ENCODE measurements at places on chromosomes 3 and 15.

DNA sequence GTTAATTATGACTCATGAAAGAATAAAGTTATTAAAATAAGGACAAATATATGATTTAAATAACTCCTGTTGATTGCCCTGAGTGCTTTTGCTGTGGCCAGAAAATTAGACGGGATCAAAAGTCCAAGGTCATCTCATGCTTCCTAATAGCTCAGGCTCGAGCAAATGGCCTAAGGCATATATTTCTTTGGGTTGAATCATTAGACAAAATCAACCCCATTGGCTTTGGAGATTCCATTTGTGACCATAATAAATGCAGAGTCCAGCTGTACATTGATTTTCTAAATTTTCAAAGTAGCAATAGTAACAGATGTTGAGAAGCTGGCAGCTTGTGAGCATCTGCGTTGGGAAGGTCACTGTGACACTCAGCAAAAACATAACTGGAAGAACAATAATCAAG, 464.5 kb upstream of the TGFBR2 start:
- no peak for DNase-seq

GRCh38 chr15:74622758-74623157, 7.1 kb downstream of the CLK3 start:
- DNase-seq, result no peak

GRCh38 chr3:49076646-49077045, 17.2 kb downstream of the QRICH1 start:
- no peak for DNase-seq

- no peak for DNase-seq
Measured at GRCh38 chr3:179769411-179770247, 116.8 kb downstream of the USP13 start.

DNA sequence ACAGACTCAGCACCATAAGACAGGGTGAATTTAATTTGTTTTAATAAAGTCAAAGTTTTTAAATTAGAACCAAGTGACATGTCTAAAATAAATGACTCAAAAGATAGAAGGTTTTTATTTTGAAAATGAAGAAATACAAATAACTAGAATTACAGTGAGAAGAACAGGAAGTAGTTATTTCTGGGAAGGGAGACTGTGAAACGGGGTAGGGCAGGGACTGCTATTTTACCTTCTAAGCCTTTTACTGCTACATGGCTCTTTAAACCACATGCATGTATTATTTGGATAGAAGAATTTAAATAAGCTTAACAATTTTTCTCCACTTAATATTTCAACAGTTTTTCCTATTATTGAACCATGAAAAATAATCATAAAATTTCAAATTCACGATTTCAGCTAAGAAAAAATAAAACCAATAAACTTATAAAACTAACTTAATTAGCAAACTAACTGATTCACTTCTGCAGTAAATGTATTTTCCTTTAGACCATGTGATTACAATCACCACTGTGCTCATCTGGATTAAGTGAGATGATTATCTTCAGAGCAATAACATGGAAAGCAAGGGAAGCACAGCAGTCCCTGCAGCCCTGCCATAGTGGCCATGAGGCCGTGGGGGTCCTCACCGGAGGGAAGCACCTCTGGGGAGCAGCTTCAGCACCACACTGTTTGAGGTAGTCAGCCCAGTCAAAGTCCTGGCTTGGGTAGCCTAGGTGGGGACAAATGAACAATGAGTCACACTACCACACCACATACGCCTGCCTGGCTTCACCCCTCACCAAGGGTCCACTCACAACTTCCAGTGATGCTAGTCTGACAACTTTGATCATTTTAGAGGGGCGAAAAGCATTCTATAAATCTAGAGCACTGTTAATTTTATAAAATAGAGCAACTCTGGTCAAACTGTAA, 28.3 kb upstream of the STIMATE start:
- DNase-seq, result no peak

DNA sequence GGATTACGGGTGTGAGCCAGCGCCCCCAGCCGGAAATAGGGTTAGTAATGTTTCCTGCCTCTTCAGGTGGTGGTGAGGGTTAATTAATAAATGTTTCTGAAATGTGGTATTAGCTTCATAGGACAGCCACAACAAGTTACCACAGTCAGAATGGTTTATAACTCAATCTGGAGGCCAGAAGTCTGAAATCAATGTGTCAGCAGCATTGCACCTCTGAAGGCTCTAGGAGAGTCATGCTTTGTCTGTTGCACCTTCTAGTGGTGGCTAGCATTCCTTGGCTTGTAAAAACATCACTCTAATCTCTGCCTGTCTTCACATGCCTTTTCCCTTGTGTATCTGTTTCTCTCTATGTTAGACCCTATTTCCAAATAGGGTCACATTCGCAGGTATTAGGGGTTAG, 7.8 kb upstream of the RPSA start:
- DNase-seq, result no peak

DNA sequence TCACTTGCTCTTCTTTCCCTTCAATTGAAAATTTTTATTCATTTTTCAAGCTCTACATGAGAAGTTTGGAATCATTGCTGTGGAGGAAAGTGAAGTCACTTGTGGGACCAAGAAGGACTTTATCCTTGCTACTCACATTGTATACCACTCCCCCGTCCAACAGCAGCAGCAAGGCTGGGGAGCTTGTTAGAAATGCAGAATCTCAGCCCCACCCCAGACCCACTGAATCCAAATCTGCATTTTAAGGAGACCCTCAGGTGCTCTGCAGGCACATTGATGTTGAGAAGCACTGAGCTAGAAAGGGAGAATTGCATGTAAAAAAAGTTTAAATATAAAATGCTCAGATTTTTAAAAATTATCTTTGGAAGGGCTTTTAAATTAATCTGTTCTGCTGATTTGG, 202.3 kb upstream of the MRPL3 start:
- DNase-seq, result no peak

DNA sequence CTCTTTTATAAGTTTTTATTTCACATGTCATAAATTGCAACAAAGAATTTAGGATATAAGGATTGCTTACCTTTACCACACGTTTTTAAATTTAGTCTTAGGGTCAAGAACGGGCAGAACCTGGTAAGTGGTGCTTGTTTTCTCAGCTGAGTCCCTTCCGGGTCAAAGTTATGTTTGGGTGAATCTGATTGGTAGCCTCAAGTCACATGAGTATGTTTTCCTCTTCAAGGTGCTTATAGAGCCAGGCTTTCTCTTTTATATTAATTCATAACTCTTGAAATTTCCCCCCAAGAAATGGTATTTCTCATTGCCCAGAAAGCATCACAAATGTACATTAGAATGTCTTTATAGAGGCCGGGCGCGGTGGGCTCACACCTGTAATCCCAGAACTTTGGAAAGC, 415.7 kb upstream of the ROBO2 start:
- DNase-seq, result no peak

GRCh38 chr3:184188080-184188479, 2.1 kb downstream of the ABCF3 start:
- DNase-seq, result no peak
